Activated naive CD4-positive, alpha-beta T cell treated with anti-CD3 and anti-CD28 coated beads for 36 hours (primary cell): ENCODE measurements at places on chromosomes 11 and 22. TPM values are rescaled to one million over a fixed set of nuclear protein-coding genes. Genes with fewer than 3 reads are reported as not detected.

- peak; percentile 46 for DNase-seq
Measured at GRCh38 chr22:46788441-46789172, 26.2 kb downstream of the TBC1D22A start.

DNA sequence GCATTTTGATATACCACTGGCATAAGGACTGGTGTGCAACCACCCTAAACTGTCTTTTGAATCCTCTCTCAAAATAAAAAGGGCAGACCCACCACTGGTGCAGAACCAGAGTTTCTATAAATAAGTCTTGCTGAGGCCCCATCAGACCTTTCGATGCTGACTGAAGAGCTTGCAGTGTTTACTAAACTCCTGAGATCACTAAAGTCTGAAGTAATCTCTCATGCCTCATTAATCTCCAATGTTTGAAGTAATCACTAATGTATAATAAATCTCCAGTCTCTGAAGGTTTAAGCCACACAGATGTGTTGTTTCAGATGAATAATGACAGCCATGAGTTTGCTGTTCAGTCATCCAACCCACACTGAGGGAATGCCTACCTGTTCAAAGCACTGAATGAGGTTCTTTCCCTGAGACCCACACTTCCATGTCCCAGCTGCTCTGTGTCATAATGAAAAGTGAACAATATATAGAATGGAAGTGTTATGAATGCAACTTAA, 50.6 kb upstream of the DEUP1 start:
- DNase-seq, result no peak

DNA sequence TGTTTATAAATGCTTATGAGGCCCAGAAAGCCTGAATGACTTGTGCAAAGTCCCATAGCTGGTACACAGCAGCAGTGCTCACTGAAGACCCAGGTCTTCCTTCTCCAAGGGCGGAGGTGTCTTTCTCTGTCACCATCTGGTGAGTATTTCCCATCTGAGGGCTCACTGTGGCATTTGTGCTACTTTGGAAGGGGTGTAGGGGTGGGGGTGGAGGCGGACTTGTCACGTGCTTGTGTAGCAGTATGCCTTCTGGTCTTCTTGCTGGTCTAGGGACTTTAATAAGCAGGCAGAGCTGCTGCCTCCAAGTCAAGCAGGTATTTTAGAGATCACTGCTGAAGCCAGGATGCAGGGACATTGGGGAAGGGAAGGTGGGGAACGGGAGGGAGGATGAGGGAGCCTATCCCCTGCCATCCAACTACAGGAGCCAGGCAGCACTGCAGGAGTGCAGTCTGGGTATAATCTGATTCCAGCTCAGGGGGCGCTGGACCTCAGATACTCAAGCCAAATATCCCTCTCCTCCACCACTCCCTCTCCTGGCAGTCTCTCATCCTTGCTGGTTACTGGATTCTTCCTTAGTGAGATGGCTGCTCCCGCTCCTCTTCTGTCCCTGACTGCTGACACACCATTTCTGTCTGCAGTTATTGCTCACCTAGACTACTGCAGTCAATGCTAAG, 3.4 kb downstream of the ABCC8 start:
- DNase-seq, result no peak

The ZNF280A gene
- total RNA-seq, result not detected

The UFD1 gene
- 75.1 TPM for total RNA-seq

GRCh38 chr11:103070142-103070541, 21.8 kb downstream of the DCUN1D5 start:
- DNase-seq, result no peak

The DSCAML1 gene
- 0.30 TPM for total RNA-seq

GRCh38 chr22:25407226-25407858, 157.1 kb upstream of the GRK3 start:
- no peak for DNase-seq

GRCh38 chr11:111456086-111456858, 55.9 kb downstream of the BTG4 start:
- DNase-seq, result no peak

DNA sequence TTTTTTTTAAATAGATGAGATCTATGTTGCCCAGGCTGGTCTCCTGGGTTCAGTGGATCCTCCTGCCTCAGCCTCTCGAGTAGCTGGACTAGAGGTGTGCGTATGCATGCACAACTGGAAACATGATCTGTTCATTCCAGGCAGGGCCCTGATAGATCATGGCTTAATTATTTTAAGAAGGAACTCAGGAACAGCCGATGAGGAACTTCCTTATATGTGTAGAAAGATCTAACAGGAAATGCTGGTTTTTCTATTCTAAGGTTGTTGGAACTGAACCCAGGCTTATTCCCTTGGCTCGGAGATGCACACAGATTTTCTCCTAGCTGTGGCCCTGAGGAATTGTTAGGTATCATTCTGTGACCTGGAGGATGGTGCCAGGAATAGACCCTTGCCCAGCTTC, 32.4 kb downstream of the SPECC1L start:
- DNase-seq, result no peak

DNA sequence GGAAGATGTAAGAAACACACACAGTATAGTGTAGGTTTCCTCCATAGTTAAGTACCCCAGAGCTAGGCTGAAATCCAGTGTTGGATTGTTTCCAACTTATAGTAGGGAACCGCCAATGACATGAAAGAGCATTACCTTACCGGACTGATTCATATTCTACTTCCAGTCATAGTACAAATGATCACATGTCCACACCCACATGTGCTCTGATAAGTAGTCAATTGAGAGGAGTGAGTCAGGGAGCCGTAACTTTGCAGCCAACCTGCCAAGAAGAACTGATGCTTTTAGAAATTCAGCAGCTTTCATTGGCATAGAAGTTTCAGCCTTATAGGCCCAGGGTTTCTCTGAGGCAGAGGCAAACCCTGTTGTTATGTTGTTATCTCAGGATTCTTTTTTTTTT, 240.6 kb downstream of the ETS1 start:
- DNase-seq, result peak; percentile 81

DNA sequence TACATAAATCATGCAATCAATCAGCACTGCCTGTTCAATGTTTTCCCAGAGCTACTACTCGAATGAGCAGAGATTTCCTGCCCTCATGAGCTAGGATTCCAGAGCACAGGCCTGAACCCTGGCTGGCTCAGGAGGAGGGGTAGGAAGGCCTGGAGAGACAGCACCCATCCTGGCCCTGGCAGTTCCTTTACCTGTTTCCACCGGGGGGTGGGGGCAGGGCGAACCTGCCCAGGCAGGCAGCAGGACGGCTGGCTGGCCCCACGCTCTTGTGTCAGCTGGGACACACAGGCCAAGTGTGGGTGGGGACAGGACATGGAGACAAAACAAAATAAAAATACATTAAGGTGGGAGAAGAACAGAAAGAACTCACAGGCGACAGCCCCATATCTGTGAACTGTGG, 109.8 kb upstream of the BID start:
- DNase-seq, result no peak
